Suppressor macrophage treated with lipopolysaccharide for 1 hour (primary cell): ENCODE measurements at places on chromosomes 12 and 14.

DNA sequence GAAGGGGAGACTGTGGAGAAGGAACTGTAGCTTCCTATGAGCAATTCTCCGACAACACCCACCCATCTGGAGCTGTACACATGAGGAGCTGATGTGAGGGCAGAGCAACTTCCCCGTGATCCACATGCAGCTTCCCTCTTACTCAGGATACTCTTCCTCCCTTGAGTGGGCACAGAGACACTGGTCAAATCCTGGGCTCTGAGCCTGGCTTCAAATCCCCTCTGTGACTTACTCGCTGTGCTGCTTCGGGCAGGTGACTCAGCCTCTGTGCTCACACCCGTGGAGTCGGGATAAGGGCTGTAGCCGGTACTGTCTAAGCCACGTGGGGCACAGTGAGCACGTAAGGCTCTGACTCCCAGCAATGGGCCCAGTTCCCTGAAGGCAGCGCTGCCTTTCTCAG, 31.1 kb downstream of the ZFYVE21 start:
- peak; percentile 80 for DNase-seq

DNA sequence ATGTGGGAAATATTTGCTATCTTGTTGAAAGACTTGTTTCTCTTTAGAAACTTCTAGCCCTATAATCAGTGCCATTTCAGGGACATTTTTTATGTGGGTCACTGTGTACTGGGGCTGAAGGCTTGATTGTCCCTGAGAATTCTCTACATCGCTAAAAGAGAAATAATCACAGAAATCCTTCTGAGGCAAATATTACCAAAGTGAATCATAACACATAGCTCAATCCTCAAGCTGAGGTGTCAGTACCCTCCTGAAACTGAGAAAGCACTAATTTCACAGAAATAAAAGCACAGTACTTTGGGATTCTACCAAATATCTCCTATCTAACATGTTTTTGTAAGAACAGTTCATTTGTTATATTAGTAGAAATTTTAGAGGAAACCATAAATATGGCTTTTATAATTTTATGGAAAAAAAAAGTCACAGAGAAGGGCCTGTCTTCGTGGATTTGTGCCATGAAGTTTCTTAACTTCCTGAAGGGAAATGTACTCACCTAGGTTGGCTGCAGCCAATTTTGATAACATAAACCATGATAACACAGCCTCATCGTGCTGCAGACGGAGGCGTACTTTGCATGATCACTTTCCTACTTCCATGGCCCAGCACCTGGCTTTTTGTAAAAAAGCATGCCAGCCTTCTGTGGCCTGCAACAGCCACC, 163.7 kb upstream of the HIF1A start:
- no peak for DNase-seq

DNA sequence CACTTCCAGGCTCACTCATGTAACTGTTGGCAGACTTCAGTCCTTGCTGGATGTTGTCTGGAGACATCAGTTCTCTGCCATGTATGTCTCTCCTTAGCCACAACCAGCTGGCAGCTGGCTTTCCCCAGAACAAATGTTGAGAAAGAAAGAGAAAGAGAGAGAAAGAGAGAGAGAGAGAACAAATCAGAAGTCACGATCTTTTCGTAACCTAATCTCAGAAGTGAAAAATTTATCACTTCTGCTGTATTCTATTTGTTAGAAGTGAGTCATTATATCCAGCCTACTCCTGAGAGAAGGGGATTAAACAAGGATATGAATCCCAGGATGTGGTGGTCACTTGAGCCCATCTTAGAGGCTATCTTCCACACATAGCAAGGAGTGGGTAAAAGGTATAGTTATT, 101.2 kb downstream of the BTG1 start:
- no peak for DNase-seq

- no peak for DNase-seq
Measured at GRCh38 chr14:90629471-90629870, 186.8 kb downstream of the TTC7B start.

DNA sequence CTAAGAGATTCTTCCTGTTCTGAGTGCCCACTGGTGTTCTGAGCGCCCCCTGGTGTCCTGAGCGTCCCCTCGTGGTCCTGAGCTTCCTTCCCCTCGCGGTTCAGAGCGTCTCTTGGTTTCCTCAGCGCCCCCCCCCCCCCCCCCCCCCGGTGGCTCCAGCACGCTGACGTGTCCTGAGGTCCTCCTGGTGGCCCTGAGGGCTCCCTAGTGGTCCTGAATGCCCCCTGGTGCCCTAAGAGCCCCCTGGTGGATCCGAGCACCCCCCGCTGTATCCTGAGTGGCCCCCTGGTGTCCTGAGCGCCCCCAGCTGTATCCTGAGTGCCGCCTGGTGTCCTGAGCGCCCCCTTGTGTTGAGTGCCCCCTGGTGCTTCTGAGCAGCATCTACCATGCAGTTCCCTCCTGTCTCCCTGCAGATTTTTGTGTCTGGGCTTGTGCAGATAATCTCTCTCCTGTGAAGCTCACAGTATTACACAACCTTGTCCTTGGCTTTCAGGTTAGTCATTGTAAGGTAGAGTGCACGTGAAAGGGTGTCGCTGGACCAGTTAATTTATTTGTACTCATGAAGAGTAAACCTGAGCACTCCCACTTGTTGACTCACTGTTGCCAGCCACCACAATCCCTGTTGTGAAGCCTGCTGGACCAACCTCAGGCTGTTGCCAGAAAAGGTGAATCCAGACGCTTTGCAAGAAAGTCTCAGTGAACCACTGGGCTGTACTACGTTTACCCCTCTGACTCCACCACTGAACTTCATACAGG, 1168.4 kb downstream of the TMEM121 start:
- peak; percentile 60 for DNase-seq

DNA sequence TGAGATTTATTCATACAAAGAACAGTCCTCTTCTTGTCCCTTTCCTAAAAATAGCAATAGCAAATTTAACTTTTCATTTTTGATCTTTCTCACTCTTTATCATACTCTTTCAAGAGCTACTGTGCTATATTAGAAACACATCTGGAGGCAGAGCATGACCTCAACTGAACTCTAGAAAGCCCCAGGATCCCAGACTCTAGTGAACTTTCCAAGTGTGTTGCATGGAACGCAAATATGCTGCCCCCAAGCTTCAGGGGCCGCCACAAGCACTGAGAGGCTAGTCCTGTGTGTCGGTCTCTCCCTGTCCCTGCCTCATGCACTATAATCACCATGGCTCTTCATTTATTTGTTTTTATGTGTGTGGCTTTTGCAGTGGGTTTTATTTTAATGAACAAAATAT, 38.7 kb upstream of the ZNF641 start:
- DNase-seq: no peak

DNA sequence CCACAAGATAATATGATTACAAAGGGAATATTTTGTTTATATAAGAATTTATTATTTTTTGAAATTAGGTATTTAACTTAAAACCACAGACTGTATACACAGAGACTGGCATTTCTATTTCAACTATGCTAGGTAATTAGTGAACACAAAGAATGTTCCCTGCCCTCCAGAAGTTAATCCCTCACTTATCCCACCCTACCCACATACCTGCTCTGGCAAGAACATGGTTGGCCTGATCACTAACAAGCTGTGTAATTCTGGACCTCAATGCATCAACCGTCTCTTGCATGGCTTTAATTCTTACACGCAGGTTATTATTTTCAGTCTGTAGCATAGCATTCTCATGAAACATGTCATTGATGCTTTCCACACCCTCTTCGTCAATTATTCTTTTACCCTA, 85.9 kb downstream of the KIF21A start:
- DNase-seq: no peak

- DNase-seq: no peak
Measured at GRCh38 chr12:32264961-32265360, 134.4 kb upstream of the FGD4 start.

- peak; percentile 80 for DNase-seq
Measured at GRCh38 chr14:74257078-74257940, 18.1 kb downstream of the VSX2 start.
